ENCODE measurements at places on chromosomes 2 and 18.
A peak's percentile ranks its signal among the peaks of the same experiment; 100 is the strongest.

- peak; percentile 19 for DNase-seq
Measured at GRCh38 chr2:43293744-43294695, 67.6 kb upstream of the ZFP36L2 start.

DNA sequence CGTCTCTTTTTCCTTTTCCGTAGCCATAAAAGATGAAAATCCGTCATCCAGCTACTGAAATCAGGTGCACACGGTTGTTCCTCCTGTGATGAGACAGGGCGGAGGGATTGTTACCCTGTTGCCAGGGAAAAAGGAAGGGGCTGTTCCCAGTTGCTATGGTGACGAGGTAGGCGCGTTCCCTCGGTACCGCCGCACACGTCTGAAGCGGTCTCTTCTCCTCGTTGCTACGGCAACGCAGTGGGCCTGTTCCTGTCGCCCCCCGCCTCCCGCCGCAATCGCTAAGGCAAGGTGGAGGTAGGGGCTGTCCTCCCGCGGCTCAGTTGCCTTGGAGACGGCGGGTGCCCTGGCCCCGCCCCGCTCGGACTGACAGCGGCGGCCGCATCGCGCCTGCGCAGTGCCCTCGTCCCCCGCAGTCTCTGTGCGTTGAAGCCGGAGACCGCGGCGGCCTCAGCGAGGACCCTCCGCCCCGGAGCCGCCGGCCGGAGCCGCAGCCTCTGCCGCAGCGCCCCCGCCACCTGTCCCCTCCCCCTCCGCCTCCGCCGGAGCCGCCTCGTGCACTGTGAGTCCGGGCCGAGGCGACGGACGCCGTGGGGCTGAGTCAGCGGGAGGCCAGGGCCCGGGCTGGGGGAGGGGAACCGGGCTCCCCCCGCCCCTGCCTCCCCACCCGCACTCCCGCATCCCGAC, at the start of gene MAPRE3:
MAPRE3 (plus strand) TSS at position 394 of the 684 bp plus-strand sequence. CDS start 51,582 bp downstream, outside the sequence.
- DNase-seq, result peak; percentile 41

GRCh38 chr2:212904646-212905045, 246.8 kb downstream of the IKZF2 start:
- DNase-seq, result no peak

DNA sequence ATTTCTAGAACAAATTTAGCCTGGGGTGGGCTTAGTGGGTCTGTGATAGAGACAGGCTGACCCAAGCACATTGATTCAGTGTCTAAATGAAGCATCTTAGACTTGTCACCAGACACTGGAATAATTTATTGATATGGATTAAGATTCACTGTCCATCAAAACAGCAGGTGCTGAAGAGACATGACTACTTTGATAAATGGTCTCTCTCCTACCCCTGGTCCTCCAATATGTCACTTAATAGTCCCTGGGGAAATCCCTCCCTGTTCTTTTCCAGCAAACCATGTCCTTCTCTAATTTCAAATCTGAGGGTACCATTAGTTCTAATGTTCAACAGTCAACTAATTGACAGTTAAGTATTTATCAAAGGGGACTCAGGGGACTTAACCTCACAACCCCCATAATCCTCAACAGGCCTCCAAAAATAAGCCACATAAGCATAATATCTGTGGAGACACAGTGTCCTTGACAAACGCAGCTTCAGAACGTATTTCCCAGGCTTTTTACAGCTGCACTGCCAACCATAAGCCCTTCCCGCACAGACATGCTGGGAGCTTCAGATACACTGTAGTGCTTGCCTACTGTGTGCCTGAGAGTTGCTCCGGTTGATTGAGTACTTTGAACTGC, 391.0 kb downstream of the THSD7B start:
- no peak for DNase-seq

DNA sequence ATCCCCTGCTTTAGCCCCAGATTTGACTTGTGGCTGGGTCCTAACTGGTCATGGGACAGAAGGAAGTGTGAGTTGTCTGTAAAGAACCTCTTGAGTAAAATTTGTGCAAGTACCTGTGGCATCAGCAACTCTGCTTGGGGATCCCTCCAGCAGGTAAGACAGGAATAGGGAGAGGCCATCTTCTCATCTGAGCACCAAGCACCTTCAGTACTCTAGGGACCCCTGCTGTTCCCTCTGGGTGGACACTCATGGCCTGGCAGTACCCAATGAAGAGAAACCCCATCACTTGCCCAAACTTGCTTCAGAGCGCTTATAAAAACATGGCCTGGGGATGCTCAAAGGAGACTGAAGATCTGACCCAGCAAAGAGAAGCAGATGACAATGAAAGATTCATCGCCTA, 297.8 kb downstream of the SP3 start:
- DNase-seq, result no peak

DNA sequence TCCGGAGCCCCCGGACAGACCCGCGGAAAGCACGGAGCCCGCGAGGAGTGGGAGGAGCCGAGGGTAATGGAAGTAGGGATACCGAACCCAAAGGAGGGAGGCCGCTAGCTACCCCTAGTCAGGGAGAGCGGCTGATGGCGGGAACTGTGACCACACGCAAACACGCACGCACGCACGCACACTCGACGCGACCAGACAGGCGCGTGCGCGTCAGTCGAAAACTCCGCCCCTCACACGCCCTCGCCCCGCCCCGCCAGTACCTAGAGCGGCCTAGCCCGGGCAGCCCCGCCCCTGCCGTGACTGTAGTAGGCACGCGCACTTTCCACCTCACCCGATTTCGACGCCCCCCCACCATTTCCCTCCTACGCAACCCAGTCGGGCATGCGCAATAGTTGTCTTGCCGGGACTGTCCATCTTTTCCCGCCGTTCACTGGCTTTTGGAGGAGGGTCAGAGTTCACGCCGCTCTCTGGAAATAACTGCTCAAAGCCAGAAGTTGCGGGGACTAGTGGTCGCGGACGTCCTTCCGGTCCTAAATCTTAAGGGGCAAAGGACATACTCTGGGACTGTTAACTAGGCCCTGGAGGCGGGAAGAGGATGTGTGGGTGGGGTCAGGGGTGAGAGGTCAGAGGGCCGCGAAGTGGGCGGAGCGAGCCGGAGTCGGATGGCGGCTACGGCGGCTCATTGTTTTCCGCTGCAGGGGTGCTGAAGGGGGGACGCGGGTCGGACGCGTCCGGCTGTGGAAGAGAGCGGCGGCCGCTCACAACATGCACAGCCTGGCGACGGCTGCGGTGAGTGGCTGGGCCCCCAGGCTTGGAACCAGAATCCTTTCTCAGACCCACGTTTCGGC, at the start of the genes CNOT9 and USP37:
CNOT9 (plus strand) TSS at position 650 of the 848 bp plus-strand sequence; CDS start at position 766, 116 bp downstream.
USP37 (minus strand) TSS at position 162 of the 848 bp plus-strand sequence. CDS start 9,698 bp downstream, outside the sequence.
- peak; percentile 95 for DNase-seq

DNA sequence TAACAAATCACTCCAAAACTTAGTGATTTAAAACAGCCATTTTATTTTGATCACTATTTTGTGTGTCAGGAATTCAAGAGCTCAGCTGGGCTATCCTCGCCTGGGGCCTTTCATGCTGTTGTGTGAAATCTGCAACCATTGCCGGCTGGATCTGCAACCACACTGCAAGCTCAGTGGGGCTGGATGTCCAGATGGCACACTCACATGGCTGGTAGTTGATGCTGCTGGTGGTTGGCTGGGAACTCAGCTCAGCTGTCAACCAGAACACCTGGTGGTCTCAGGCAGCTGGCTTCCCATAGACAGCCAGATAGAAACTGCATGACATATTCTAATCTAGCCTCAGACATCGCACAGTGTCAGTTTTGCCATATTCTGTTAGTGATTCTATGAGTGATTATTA, 30.6 kb upstream of the AP1S3 start:
- DNase-seq, result no peak

GRCh38 chr2:101828673-101829334, 131.3 kb downstream of the MAP4K4 start:
- DNase-seq, result no peak

DNA sequence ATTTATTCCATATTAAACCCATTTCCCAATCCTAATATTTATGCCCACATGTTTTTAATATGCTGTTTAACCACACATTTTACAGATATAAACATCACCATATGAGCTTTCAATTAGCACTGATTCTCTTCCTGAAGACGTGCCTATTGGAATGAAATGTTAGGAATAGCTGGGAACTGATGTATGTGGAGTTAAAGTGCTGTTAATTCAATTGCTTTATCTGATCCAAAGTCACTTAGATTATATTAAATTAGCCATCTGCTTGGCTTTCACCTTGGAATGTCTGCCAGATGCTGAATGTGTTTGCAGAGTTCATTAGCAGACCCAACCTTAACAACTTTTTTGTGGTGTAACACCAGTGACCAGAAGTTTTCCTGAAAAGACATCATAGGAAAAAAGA, 942.9 kb upstream of the KLHL29 start:
- DNase-seq, result no peak

DNA sequence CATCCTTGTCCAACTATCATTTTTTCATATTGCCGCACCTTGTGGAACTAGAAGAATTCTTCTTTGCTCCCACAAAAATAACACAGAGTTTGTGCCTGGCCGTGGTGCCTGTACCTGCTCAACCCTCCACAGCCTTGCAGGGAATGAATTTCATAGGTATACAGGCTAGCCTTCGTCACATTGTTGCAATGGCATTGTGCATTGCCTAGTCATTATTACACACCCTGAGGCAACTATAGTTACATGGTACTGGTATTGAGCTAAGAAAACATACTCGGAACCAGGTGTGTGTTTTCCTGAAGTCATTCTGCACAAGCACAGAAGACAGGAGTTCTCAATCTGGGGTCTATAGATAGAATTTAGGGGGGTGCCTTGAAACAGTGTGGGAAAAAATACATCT, 188.0 kb upstream of the CTAGE1 start:
- DNase-seq, result no peak

GRCh38 chr2:479031-479430, 191.1 kb upstream of the ALKAL2 start:
- no peak for DNase-seq

- no peak for DNase-seq
Measured at GRCh38 chr2:16351137-16351536, 314.5 kb downstream of the CYRIA start.

- no peak for DNase-seq
Measured at GRCh38 chr2:52113338-52113737, 1081.4 kb upstream of the NRXN1 start.

DNA sequence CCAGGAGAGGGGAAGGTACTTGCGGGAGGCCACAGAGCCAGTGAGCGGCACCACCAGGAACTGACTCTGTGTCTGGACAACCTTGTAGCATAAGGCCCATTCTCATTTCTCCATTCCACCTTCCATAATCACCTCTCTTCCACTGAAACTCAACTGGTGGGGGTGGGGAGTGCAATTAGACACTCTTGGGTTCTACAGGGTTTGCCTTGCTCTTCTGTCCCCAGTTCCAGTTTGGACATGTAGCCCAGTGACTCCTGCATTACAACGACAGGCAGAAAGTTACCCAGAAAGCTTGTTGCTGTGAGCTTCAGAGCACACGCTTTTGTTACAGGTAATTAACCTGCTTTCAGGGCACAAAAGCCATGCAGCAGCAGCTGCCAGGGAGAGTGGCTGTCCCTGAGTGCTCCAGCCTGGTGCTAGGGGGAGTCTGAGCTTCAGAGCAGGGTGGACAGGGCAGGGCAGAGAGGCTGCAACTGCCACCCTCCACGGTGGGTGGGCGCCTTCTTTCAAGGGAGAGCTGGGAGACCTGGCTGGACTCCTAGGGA, 65.2 kb downstream of the COPS8 start:
- DNase-seq, result no peak

DNA sequence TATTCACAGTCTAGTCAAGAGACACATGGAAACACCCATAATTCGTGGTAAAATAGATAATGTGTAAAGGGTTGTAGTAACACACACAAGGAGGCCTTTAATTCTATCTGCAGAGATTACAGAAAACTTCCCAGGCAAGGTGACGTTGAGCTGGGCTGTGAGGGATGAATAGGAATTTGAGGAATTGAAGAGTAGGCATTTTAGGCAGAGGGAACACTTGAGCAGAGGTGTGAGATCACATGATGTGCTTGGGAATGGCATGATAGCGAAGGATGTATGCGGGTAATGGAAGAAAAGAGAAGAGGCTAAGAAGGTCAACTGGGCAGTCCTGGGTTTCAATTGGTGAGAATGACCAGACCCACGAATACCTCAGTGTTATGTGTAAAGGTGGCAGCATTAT, 20.2 kb downstream of the DRC1 start:
- no peak for DNase-seq

- DNase-seq, result no peak
Measured at GRCh38 chr18:41599466-41599865, 355.6 kb upstream of the PIK3C3 start.

GRCh38 chr2:122999258-122999657, 1025.8 kb upstream of the CNTNAP5 start:
- no peak for DNase-seq

DNA sequence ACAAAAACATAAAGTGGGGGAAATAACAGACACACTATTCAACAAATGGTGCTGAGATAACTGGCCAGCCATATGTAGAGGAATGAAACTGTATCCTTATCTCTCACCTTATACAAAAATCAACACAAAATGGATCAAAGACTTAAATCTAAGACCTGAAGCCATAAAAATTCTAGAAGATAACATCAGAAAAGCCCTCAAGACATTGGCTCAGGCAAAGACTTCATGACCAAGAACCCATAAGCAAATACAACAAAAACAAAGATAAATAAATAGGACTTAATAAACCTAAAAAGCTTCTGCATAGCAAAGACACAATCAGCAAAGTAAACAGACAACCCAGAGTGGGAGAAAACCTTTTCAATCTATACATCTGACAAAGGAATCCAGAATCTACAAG, 278.9 kb downstream of the PIK3C3 start:
- no peak for DNase-seq

GRCh38 chr2:132384491-132385151, 32.0 kb upstream of the GPR39 start:
- DNase-seq, result no peak

- DNase-seq, result no peak
Measured at GRCh38 chr18:22021701-22022100, 147.7 kb upstream of the GATA6 start.

GRCh38 chr2:45134726-45135125, 125.5 kb upstream of the SIX2 start:
- DNase-seq, result no peak

GRCh38 chr2:55779459-55780421, 86.1 kb upstream of the PNPT1 start:
- no peak for DNase-seq

DNA sequence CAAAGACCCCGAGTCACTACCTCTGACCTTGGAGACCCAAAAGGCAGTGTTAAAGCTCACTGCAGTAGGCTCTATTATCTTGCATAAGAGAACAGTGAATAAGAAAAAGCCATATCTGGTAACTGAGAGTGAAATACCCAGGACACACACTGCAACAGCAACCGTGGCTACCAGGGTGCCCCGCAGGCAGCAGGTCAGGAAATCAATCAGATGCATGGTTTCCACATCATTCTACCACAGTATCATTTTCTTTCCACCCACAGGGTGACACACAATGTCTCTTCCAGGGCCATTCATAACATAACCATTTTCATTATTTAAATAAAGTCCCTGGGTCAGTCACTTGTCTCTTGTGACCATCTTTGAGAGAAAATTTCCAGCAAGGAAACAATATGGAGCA, 131.3 kb downstream of the CCBE1 start:
- DNase-seq, result no peak

GRCh38 chr2:111157071-111157661, 36.5 kb downstream of the BCL2L11 start:
- DNase-seq, result no peak

- DNase-seq, result no peak
Measured at GRCh38 chr2:172374318-172375240, 52.8 kb upstream of the ITGA6 start.
